Mammary epithelial cell (primary cell): ENCODE measurements at places on chromosomes 2 and 18.

DNA sequence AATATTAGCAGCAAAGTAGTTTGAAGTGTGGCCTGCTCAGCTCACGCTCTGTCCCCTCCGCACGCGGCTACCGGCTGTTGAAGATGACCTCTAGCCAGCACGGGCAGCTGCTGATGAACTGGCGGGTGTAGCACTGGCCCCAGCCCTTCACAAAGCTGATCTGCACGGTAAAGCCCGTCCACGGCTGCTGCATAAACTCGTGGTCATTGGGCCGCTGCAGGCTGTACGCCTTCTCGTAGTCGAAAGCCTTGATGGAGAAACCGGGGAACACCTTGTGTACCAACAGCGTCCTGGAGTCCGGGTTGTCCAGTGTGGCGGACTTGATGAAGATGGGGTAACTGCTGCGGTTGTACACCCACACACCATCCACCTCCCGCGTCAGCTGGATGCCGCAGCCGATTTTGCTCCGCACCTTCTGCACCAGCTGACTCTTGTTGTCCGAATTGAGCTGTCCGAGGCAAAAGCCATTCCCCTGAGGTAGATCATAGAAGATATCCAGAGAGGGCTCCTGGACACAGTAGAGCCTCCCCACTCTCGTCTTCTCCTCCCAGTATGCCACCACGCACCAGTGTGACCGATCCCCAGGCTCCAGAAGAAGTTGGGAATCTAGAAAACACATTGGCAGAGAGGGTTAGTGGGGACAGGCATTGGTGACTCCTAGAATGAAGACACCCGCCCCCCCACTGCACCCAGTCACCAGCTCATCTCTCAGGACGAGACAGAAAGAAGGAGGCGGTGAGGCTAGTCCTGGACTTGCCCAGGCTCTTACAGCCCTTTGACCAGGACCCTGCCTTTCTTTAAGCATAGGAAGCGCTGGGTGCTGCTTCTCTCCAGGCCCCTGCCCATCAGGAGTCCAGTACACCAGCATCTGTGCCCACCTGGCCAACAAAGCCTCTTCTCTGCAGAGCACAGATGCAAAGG, 29.2 kb downstream of the SMAD7 start:
- no peak for DNase-seq

DNA sequence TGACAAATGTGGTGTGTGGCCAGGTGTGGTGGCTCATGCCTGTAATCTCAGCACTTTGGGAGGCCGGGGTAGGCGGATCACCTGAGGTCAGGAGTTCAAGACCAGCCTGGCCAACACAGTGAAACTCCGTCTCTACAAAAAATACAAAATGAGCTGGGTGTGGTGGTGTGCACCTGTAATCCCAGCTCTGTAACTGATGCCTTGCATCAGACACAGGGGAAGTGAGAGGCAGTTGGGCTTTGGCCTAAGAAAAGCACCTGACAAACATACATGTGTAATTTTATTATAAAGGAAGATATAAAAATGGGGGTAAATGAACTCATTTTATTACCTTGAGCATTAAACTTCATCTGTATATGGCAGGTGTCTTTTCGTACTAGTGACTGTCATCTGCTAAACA, 66.7 kb upstream of the FAM136A start:
- no peak for DNase-seq

- no peak for DNase-seq
Measured at GRCh38 chr2:105849431-105850179, 104.9 kb downstream of the NCK2 start.

- peak; percentile 98 for DNase-seq
Measured at GRCh38 chr2:33069894-33070651, 123.3 kb downstream of the LTBP1 start.

GRCh38 chr2:195531754-195532153, 125.3 kb upstream of the SLC39A10 start:
- DNase-seq = no peak

GRCh38 chr2:237629188-237629534, 1.8 kb downstream of the LRRFIP1 start:
- DNase-seq = no peak

GRCh38 chr2:80361904-80362303, 57.4 kb upstream of the LRRTM1 start:
- no peak for DNase-seq

- no peak for DNase-seq
Measured at GRCh38 chr18:36843784-36844183, 14.9 kb downstream of the KIAA1328 start.

GRCh38 chr18:76794326-76794725, 28.0 kb upstream of the ZNF236 start:
- no peak for DNase-seq

DNA sequence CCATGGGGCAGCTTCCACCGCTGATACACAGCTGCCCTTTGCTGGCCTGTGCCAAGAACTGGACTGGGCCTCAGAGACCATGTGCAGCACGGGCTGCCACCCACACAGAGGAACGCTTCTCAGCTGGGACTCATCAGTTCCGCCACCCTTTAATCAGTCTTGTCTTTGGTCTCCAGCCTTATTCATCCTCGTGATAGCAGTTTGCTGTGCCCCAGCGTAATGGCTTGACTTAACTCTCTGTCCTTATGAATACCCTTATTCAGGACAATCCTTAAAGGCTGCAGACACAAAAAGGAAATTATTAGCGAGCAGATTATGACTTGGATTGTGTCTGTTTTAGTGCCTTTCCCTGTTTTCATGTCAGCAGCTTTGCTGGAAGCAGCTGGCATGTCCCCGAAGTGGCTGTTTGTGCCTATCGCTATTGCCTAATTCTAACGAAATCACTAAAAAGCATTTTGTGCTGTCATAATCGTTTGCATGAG, 108.9 kb upstream of the DAPL1 start:
- DNase-seq = no peak

DNA sequence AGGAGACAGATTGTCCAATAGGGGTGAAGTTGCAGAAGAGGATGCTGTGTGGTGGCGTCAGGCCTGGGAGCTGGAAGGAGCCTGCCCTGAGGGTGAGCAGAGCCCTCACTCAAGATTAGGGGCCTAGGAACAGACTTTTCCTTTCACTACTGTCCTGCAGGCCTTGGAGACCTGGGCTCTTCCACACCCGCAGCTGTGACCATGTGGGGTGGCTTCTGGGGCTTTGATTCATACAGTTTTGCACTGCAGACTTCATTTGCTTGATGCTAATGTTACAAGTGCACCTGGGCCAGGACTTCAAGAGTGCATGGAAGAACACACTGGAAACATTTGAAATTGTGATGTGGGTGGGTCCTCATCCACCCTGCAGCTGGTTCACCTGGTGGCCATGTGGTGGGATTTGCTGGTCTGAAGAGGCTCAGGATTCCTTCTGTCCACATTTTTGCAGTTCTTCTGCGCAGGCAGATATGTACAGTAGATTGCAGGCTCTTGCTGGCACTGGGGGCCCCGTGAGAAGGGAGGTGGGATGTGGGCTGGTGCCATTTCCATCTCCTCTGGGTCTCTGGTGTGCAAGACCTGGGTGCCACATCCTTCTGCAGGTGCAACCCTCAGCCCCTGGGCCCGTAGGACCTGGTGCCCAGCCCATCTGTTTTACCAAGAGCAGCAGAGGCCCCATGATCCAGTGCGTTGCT, 9.9 kb downstream of the GLI2 start:
- DNase-seq = no peak

GRCh38 chr2:241279828-241280227, 35.6 kb downstream of the HDLBP start:
- no peak for DNase-seq

GRCh38 chr2:157592948-157593347, 35.7 kb downstream of the ACVR1C start:
- no peak for DNase-seq

- DNase-seq = no peak
Measured at GRCh38 chr2:127101756-127102477, 5.0 kb downstream of the BIN1 start.

DNA sequence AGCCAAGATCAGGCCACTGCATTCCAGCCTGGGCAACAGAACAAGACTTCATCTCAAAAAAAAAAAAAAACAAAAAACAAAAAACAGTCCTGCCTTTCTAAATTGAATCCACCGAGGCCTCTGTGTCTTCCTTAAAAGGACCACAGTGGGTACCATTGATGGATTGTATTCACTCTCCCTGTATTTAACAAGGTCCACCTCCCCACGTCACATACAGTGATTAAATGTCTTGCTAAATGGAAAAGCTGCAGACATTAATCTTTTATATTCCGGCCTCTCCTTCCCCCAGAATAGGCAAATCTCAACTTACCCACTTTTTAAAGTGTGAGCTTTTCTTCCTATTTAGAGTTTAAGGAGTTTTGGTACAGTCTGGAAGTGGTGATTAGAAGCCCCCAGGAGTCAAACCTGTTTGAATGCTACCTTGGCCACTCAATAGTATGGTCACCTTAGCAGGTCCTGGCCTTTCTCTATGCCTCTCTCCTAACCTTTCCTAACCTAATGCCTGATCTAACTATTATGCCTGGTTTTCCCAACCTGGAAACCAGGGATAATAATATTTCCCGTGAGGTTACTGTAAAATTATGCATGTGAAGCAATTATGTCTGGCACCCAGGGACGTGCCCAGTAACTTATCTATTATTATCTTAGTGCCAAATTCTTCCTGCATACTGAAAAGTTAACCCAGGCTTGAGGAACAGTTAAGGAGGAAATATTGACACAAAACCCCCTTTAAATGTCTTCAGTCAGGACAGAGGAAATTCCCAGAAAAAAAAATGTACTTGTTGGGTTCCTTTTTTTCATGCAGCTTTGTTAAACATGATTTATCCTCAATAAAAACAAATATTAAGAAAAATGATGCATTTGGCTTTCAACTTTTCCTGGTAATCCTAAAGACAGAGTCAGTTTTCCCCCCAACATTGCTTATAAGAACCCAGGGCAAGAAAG, 3.1 kb downstream of the NFE2L2 start:
- no peak for DNase-seq

GRCh38 chr2:72681016-72681995, 144.5 kb downstream of the EXOC6B start:
- DNase-seq = peak; percentile 31

DNA sequence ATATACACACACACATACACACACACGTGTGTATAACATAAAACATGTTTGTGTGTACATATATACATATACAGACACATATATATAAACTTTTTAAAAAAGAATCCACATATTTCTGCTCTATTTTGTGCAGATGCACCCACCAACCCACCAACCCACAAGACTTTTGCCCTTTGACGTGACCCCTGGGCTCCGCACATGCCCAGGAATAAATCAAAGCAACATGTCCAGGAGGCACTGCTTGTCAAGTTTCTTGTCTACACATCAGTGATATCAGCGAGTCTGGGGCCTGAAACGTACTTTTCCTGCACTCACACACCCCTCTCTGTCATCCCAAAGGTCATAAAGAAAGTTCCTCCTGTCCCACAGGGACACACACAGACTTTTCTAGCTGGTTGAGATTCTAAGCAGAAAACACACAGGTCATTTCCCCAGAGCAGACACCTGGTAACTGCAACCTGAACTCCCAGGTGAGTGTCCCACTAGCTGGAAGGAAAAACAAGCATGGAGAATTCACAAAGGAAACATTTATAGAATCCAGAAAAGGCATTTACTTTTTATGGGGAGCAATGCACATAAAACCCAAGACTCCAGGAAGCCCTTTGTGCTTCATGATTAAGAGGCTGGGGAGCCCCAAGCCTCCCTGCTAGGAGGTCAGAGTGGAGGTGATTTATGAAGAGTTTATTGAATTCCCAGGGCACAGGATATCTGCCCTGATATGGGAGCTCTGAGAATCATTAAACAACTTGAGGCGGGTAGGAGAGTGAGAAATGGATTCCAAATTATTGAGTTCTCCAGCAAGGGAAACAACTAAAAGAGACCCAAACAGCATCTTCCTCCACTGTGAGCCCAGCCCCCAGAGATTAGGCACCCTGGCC, 211.6 kb downstream of the MGAT5 start:
- DNase-seq = no peak
